ENCODE measurements at places on chromosomes 11 and 22. TPM values are rescaled to one million over a fixed set of nuclear protein-coding genes. Genes with fewer than 3 reads are reported as not detected.

The CCDC116 gene
- total RNA-seq: 0.33 TPM

The CHRDL2 gene
- not detected for total RNA-seq

The HEPHL1 gene
- not detected for total RNA-seq

The PHLDA2 gene
- 406 TPM for total RNA-seq

The ROM1 gene
- total RNA-seq: 10.9 TPM

The RFPL2 gene
- total RNA-seq: not detected

The B4GALNT4 gene
- not detected for total RNA-seq

The MS4A1 gene
- total RNA-seq: not detected

The C11orf42 gene
- not detected for total RNA-seq

The LMO2 gene
- 0.05 TPM for total RNA-seq

- DNase-seq: no peak
These were observed 35.9 kb upstream of the NUP50 start for GRCh38 chr22:45127866-45128265.

- peak; percentile 72 for DNase-seq
These were observed 43.1 kb upstream of the PPARA start for GRCh38 chr22:46107089-46107664.

DNA sequence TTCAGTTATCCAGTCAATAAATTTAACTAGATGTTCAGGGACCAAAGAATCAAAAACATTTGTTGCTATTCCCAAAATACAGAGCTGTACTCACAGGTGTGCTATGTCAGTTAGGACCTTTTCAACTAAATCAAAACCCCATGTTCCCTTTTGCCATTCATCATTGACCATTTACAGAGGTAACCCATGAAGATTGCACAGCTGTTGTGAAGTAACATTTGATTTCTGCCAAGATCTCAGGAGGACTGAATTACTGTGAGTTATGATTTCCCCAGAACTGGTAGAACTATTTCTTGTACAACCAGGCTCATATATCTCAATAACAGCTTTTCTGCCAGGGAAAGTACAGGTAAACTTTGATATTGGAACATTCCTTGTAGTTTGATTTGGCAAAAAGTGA is 131.1 kb upstream of the FIBIN start:
- no peak for DNase-seq

- no peak for DNase-seq
These were observed 366.3 kb downstream of the TBC1D22A start for GRCh38 chr22:47128622-47129215.

DNA sequence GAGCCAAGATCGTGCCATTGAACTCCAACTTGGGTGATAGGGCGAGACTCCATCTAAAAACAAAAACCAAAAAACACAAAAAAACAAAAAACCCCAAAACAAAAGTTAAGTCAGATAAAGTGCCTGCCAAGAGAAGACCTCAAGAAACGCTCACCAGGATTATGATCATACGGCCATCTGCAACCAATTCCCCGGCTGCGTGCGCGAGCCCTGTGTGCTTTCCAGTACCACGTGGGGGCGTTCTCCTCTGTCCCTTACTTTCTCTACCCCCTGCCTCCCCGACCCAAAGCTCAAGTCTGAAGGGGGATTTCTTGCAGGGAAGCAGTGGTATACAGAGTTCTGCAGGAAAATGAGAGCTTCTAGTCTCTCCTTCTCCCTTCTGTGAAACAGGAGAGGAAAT is 10.5 kb upstream of the RPS19BP1 start:
- DNase-seq: no peak

DNA sequence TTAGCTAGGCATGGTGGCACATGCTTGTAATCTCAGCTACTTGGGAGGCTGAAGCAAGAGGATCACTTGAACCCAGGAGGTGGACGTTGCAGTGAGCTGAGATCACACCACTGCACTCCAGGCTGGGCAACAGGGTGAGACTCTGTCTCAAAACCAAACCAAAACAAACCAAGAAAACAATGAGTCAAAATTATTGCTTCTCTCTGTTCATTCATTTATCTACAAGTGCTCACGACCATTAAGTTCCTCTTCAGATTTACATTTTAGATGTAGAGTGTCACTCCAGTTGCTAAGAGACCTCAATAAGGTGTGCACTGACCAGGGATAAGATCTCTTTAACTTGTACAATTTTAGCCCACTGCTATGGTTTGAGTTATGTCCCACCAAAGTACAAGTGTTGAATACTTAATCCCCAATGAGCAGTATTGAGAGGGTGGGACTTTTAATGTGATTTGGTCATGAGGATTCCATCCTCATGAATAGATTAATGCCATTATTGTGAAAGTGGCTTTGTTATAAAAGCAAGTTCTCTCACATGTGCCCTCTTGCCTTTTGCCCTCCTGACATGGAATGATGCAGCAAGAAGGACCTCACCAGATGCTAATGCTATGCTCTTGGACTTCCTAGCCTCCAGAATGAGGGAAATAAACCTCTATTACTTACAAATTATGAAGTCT is 7.8 kb downstream of the HNRNPUL2 start:
- DNase-seq: no peak

DNA sequence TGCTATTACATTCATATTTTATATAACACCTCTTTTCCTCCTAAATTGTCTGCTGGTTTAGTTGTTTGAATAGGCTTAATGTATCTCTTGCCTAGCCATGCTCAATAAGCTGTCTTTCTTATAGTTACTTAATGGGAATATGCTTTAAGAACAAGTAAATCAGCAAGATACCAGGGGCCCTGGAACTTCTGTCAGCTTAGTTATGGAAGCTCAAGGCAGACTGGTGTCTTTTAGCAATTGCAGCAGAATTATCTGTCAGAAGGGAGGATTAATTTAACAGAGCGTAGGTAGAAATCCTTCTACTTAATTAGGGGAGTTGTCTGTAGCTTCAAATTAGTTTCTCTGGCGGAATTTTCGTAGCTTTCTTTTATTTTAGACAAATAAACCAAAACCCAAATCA is 94.9 kb downstream of the C11orf91 start:
- no peak for DNase-seq

- no peak for DNase-seq
These were observed 236.1 kb downstream of the TTC28 start for GRCh38 chr22:28443526-28443876.

- no peak for DNase-seq
These were observed 2.6 kb downstream of the PHOX2A start for GRCh38 chr11:72241291-72241781.

- no peak for DNase-seq
These were observed 85.7 kb downstream of the CELSR1 start for GRCh38 chr22:46451741-46452140.

DNA sequence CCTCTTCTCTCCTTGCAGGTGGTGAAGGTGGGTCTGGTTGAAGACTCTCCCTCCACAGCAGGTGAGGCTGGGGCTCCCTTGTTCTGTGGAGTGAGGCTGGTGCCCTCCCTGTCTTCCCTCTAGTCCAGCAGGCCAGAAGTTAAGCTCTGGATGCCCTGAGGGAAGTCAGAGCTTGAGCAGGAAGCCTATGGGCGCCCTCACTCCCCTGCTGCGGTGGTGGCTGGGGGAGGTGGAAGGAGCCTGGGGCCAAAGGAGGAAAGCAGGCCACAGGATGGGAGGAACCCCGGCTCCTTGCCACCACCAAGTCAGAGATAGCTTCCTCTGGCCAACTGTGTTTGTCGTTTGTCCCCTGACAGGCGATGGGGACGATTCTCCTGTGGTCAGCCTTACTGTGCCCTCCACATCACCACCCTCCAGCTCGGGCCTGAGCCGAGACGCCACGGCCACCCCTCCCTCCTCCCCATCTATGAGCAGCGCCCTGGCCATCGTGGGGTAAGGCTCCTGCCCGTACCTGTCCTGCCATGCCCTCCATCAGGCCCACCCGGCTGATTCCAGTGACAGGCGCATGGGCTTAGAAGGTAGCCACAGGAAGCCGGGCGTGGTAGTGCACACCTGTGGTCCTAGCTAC is 29.5 kb upstream of the RAB1B start:
- no peak for DNase-seq

DNA sequence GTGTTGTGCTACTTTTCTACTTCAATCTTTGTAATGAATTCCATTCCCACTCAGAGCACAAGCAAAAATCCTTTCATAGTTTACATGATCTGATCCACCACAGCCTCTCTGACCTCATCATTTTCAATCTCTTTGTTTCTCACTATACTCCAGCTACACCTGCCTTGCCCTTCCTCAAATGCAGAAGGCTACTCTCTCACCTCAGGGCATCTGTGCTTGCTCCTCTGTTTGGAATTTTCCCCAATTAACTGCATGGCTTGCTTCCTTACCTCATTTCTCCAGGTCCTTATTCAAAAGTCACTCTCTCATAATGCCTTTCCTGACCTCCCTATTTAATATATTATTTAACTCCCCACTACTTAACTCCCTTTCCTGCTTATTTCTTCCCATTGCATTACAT is 100.6 kb upstream of the OLFML1 start:
- DNase-seq: no peak

- no peak for DNase-seq
These were observed 48.6 kb upstream of the SLC22A12 start for GRCh38 chr11:64542172-64543125.

DNA sequence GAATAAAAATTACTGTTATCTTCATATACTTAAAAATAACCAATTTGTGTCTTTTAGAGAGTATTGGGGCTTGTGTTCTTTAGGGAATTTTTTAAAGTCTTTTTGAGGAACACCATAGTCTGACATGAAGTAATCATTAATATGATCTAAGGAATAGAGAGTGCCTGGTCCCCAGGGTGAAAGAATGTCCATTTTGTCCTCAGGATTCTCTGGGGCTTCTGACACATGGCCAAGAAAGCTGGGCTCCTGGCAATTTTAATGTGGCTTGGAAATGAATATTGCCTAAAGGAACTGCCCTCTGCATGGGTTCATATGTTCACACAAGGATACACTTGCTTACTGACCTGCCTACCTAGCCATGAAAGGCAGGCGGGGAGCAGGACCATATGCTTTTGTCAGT is 33.7 kb downstream of the NF2 start:
- no peak for DNase-seq

- peak; percentile 15 for DNase-seq
These were observed 420.6 kb upstream of the ISX start for GRCh38 chr22:34645375-34645774.

GRCh38 chr11:97742717-97743116 is 1278.0 kb upstream of the CNTN5 start:
- no peak for DNase-seq

GRCh38 chr11:16511116-16512114 is 155.1 kb upstream of the SOX6 start:
- peak; percentile 7 for DNase-seq

- DNase-seq: peak; percentile 86
These were observed 2.8 kb upstream of the CABP7 start for GRCh38 chr22:29716814-29717545.

GRCh38 chr11:20117291-20117690 is 43.0 kb downstream of the DBX1 start:
- no peak for DNase-seq

GRCh38 chr11:62796281-62796680 is 4.5 kb upstream of the TMEM223 start:
- DNase-seq: no peak

GRCh38 chr11:108865406-108865805 is 200.5 kb downstream of the DDX10 start:
- no peak for DNase-seq

GRCh38 chr11:102494216-102494615 is 36.3 kb downstream of the MMP7 start:
- peak; percentile 88 for DNase-seq

DNA sequence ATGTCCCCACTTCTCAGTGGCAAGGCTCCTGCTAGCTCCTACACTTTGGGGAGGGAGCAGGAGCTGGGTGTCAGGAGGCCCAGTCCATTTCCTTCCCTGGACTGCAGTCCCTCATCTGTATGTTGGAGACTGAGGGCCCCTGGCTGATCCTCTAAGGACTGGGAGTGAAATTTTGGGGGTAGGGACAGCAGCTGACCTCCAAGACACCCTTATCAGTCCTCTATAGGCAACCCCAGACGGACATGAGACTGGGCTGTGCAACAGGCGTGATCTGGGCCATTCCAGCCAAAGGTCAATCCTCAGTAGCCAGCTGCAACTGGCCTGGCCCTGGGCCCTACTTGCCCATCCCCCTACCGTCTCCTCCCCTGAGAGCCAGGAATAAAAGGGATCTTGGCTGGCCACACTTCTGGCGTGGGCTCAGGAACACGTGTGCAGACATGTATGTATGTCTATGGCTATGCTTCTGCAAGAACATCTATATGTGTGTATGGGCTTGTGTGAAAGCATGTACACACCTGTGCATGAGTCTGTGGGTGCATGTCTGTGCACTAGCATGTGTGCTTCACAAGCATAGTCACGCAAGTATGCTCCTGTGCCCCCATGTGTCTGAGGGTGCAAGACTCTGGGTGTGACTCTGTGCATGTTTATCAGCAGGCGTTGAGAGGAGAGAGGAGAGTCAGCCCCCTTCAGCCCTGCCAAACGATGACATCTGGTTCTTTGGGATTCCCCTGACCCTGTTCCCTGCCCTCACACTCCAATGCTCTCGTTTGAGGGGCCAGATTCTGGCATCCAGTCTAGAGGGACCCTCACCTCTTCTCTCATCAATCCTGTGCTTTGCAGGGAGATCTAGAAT is 24.6 kb upstream of the DGAT2 start:
- no peak for DNase-seq
